ENCODE measurements at places on chromosomes 5 and 9. TPM values are rescaled to one million over a fixed set of nuclear protein-coding genes. Genes with fewer than 3 reads are reported as not detected.

DNA sequence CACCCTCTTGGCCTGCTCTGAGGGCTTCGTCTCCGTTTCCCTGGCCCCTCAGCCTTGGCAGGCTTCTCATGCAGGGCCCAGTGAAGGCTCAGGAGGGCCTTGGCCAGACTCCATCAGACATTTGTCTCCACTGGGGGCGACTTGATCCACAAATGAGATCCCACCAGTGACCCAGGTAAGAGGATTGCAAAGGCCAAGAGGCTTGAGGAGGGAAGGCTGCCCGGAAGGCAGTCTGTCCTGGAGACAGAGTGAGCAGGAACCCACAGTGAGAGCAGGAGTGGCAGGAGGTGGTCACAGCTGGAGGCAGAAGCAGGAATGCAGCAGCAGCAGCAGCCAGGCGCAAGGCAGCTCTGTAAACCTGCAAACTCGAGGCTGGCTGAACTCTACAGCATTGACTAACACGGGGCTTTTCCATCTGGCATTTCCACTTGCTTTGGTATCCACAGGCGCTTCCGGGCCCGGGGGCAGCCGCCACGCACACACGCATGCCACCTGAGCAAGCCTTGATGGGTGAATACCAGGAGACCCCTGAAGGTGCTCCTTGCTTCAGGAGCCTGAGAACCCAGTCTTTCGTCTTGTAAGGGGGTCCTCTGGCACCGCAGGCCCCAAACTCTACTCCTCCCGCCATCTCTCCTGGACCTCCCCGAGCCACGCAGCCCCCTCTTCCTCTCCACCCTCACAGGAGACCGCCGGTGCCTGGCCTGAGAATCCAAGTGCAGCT, 14.7 kb downstream of the MGAT1 start:
- DNase-seq: peak; percentile 30

DNA sequence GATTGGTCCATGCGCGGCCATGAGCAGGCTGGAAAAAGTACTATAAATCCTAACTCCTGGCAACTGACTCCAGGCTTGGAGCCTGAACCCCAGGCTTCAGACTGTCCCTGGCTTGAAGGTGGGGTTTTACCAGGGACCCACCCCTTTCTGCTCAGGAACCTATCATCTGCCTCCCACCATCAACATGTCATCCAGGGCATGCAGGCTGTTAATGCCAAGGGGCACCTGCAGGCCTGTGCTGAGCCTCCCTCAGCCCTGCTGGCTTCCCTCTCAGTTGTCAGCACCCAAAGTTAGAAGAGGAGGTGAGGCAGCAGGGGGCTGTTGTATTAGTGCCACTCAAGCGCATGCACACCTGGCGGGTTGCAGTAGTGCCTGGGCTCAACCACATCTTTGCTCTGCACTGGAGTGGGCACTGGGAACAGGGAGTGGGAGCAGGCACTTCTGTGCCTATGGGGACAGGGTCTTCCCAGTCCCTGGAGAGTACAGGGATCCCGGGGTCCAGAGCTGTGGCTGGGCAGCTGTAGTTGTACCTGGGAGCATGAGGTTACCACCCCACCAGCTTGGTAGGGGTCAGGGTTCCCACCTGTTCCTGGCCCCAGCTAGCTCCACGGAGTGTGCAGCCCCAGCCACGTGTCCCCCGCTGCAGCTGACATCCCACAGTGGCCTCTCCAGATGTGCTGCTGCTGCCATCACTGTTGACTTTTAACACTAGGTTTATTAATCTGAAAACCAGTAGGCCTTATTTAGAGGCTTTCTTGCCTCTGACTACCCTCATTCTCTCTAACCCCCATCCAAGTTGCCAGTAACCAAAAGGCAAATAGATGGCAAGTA, 306.2 kb upstream of the RIOK2 start:
- no peak for DNase-seq

DNA sequence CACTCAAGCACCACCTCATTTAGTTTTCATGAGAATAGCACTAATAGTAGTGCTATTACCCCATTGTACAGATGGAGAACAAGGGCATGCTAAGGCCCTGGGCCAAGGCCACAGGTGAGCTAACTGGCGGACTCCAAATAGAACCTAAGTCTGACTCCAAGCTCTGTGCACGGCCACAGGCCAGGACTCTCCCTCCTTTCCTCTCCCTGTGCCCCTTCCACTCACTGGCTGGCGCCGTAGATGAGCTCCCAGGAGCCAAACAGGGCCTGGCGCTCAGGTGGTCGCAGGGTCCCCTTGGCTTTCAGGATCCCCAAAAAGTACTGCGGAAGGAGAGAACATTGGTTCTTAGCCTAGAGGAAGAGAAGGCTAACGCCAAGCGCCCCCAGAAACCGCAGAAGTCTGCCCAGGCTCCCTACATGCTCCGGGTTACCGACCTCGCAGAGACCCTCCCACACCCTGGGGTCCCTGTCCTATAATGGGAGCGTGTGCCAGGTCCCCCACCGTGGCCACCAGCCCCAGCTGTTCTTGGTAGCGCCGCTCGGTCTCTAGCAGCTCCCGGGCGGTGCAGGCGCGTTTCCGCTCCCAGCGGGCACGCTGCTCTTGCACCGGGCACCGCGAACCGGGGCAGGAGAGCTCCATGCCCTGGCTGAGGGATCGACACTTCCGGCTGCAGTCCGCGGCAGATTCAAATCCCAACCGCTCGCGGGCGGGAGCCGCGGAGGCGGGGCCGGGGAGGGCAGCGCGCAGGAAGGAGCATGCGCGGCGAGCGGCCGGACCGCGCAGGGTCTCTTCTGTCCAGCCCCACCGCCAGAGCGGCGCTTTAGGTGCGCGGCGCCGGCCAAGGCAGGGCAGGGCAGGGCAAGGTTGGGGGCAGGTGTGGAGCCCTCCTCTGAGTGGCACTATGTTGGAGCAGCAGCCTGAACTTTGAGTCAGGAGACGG, at the start of gene ARHGEF39:
ARHGEF39 (minus strand) TSS at position 665 of the 940 bp plus-strand sequence; CDS start at position 639, 26 bp downstream.
- DNase-seq: peak; percentile 90

DNA sequence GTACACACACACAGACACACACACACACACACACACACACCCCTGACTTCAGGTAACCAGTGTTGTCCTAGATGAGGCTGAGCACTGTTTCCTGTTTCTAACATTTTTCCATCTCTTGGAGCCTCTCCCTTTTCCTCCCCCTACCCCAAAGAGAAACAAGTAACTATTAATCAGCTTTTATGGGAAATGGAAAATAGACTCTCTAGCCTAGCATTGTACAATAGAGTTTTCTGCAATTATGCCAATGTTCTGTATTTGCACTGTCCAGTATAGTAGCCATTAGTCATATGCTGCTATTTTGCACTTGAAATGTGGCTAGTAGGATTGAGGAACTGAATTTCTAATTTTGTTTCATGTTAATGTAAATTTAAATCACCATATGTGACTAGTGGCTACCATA, 33.1 kb downstream of the RAB3C start:
- no peak for DNase-seq

PCDHA12 gene
- 9.5 TPM for total RNA-seq

TERT gene
- not detected for total RNA-seq
